RPMI8226 (cell line): ENCODE measurements at places on chromosomes 5 and 9.

- DNase-seq, result no peak
These were observed 133.3 kb upstream of the PCA3 start for GRCh38 chr9:76630916-76631315.

DNA sequence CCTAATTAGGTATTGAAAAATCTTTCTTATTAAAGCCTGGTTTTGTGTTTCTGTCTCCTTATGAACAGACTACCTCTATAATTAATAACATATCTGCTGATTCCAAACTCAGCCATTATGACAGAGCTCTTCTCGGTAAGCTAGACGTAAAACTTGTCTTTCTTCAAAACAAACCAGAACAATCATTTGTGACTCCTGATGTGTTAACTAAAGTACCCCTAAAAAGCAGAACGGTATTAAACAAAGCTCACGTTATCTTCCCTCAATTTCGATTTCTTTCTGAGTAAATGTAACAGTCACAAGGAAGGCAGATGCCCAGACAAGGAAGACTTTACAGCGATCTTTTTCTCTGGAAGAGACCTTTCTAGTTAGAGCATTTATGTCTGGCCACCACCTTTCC is 1.8 kb downstream of the SEMA5A start:
- DNase-seq, result no peak

DNA sequence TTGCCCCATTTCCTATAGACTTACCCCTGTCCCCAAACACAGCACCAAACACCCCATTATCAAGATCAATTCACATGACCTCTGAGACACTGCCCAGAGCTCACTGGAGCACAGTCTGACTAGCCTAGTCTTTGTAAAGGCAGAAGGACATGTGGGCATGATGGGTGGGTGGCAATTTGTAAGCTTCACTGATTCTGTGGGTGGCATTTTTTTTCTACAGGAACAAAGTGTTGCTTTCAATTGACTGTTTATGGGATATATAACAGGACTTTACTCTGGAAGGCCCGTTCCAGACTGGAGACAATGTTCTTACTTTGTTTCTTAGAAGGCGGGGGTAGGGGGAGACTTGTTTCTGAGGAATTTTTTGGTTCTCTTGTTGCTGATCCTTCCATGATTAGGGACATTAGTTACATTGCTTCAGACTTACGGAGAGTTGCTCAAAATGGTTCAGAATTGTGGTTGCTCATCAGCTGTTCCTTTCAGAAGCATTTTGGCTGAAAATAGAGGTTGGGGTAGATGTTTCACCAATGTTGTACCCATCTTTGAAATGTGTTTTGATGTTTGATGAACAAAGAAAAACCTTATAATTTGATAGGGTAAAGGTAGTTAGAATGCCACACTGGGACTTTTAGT is 20.2 kb downstream of the NNT start:
- DNase-seq, result no peak

GRCh38 chr9:134024828-134025605 is at the start of gene BRD3OS:
Gene BRD3OS (plus strand): TSS chr9:134025481. CDS start chr9:134026748, 1,267 bp downstream.
- peak; percentile 100 for DNase-seq

DNA sequence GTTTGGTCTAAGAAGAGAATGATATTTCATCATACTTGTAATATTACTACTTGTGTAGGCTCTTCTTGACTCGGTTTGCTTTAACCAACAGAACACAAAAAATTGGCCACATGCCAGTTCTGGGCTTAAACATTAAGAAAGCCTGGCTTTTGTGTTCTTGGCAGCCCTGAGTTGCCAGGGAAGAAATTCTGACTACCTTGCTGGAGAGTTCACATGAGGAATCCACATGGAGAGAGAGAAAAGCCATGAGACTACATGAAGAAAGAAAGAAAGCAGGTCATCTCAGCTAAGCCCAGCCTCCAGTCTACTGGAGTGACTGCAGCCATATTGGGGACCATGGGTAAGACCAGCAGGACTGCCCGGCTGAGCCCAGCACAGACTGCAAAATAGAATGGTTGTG is 524.8 kb downstream of the RAB3C start:
- peak; percentile 9 for DNase-seq

- DNase-seq, result no peak
These were observed 148.1 kb downstream of the MTX3 start for GRCh38 chr5:79842991-79843390.

DNA sequence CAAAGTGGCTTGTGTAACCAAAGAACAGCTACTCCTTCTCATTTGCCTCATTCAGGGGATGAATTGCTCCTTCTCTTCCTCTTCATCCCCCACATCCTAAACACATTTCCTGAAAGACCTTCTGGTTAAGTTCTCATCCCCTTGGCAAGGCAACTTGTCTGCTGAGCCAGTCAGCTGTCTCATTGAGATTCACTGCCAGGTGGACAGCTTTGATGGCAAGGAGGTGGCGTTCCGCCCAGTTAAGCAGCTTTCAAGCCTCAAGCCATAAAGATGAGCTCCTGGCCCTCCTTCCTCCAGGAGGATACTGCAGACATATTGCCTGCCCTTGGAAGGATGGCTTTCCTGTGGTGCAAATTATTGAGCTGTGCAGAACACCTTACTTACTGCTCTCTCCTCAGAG is 448.6 kb upstream of the MPDZ start:
- peak; percentile 23 for DNase-seq

DNA sequence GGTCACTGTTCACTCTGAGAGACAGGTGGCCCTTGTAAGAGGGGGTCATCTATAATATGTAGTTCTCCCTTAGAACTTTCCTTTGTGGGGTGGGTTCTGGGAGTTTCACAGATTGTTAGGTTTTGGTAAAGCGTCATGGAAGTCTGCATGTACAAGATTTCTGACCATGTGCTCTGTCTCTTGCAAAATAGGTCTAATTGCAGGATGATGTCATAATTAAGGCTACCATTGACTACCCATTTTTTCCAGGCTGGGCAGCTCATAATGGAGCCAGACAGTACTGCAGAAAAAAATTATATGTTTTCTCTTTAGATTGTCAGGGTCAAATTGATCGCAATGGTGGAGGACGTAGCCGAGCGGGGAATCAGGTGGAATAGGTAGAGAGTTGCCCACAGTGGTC is 3.7 kb upstream of the GM2A start:
- no peak for DNase-seq

GRCh38 chr5:172299916-172300439 is 16.4 kb upstream of the UBTD2 start:
- DNase-seq, result no peak
